ENCODE measurements at places on chromosomes 4 and X.

DNA sequence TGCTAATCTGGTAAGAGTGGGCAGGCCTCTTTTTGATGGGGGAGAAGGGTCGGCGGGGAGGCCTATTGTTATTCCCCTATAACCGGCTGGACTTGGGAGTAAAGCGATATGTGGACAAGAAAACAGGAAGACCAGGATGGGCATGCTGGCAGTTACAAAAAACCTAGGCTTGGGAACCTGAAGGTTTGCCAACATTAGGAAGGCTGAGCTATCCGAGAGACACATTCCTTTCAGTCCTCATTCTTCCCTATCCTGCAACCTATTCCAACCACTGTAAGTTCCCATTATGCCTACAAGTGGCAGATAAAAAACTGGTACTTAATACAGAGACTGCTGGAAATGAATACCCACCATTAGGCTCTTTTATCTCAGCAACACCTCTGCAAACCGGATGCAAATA, 32.4 kb upstream of the CT47C1 start:
- DNase-seq, result no peak

DNA sequence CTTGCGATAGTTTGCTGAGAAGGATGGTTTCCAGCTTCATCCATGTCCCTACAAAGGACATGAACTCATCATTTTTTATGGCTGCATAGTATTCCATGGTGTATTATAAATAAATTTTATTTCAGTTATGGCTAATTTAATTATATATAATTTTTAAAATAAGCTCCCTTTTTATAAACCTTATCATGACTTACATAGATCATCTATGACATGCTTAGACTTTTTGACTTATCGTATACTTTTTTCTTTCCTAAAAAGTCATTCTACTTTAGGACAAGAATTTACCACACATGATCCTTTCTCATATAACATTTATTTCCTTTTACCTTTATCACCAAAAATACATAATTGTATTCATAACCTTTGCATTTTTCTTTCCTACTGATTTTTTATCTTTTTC, 376.5 kb downstream of the CCSER1 start:
- no peak for DNase-seq

- no peak for DNase-seq
These were observed 141.9 kb upstream of the ANXA3 start for GRCh38 chr4:78409612-78410202.

- DNase-seq, result no peak
These were observed 1.5 kb downstream of the FHDC1 start for GRCh38 chr4:152937336-152938236.

DNA sequence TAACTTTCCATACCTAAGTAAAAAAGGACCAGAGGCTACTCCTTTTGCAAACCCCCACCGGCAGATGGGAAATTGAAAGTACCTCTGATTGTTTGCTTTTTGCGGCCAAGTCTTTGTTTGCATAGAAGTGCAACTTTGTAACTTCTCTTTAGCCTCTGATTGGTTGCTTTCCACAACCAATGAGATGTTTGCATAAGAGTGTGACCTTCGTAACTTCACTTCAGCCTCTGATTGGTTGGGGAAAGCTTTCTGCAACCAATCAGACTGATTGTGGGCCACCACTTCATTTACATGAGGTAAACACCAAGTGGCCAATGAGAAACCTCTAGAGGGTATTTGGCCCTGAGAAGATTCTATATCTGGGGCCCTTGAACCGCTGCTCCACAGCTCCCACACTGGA, 48.8 kb upstream of the PGRMC1 start:
- DNase-seq, result no peak

- no peak for DNase-seq
These were observed 127.2 kb downstream of the FNIP2 start for GRCh38 chr4:158895797-158896576.

- no peak for DNase-seq
These were observed 119.2 kb downstream of the DDX53 start for GRCh38 chrX:23118890-23119527.

GRCh38 chr4:81355136-81355535, 116.6 kb downstream of the RASGEF1B start:
- DNase-seq, result no peak
